Natural killer cell (primary cell): ENCODE measurements at places on chromosomes 7 and 10. TPM values are rescaled to one million over a fixed set of nuclear protein-coding genes. Genes with fewer than 3 reads are reported as not detected.

DNA sequence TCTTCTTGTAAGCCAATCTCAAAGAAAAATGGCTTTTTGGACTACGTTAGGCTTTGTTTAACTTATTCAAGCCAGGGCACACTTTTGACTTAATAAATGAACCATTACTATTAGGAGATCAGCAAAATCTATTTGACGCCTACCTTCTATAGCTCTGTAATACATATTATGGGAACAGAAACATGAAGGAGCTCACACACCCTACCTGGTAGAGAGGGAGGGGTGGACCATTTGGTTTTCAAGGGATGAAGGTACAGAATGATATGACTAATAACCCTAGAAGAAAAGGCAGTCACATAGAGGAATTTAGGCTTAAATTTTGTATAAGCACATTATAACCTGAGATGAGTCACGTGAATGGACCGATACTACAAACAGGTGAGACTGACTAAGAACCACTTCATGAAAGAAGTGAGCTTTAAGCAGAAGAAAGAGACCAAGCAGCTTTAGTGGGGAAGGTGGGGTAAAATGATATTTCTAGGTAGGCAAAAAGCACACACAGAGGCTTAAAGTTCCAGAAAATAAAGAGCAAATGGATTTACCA lies 106.8 kb upstream of the CTTNBP2 start:
- DNase-seq: no peak

AEBP1 gene
- 6.4 TPM for total RNA-seq

DNA sequence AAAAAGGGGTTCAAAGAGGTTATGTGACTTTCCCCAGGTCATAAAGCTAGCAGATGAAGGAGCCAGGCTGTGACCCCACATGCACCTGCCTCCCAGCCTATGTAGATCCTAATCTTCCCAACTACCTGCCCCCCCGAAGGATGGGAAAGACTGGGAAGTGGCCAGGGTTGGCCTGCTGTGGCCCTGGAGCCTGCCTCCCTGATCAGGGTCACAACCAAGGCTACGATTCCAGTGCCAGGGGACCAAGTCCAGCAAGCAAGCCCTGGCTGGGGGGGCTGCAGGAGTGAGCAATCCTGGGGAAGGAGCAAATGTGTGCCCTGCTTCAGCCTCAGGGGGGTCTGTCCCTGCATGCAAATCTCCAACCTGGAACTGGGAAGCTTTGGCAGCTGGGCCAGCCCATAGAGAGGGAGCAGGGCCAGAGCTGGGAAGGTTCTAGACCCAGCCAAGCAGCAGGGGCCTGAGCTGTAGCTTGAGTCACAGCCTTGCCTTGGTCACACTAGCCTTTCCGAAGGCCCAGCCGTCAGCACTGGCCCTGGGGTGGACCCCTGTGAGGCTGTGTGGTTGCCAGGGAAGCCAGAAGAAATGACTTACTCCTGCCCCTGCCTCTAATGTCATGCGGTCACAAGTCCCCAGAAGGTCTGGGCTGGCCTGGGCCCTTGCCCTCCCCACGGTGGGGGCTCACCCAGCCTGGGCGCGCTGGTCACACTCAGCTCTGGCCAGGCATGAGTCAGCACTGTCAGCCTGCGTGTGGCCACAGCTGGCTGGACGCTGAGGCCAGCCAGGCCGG lies 96.4 kb upstream of the ZMIZ1 start:
- DNase-seq: no peak

DNA sequence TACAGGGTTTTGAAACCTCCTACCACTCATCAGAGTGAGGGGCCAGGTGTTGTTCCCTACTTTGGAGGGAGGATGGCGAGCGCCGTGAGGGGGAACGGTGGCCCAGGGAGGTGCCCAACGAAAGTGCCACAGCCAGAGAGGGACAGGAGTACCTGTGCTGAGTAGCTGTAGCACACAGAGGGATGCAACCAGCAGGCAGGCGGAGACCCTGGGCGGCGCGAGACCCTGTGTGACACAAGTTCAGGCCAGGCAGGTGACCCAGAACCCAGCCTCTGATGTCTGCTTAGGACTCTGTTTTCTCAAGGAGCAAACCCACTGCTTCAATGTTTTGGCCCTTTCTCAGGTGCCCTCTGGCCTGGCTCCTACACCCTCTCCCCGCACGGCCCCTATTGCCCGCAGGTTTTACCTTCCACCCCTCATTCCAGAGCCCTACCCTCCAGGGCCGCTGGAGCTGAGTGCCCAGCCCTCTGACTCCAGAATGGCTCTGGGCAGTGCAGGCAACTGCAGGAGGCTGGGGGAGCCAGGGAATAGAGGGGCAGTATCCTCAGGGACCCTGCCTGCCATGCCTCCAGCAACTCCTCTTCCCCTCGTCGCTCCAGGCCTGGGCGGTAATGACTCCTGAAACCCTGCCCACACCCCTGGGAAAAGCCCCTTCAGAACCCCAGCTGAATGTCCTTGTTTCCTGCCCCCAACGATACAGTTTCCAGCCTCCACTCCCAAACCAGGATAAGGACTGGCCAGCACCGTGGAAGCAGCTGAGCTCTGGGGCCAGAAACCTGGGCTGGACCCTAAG lies 164.1 kb upstream of the RHEB start:
- no peak for DNase-seq

GPRIN2 gene
- total RNA-seq: not detected

GRCh38 chr7:149833495-149834130 lies 4.6 kb upstream of the ZNF862 start:
- DNase-seq: no peak
